ENCODE measurements at places on chromosomes 16 and 17.

GRCh38 chr16:1331712-1332617, 1.5 kb upstream of the BAIAP3 start:
- H3K27ac ChIP-seq: no peak overlapping the region
- H3K4me1 ChIP-seq: peaks cover 26% of the 10 kb centered on the region
- peak overlapping the region; percentile 56 for H3K4me3 ChIP-seq
- H3K36me3 ChIP-seq: no peaks in the 10 kb centered on the region

DNA sequence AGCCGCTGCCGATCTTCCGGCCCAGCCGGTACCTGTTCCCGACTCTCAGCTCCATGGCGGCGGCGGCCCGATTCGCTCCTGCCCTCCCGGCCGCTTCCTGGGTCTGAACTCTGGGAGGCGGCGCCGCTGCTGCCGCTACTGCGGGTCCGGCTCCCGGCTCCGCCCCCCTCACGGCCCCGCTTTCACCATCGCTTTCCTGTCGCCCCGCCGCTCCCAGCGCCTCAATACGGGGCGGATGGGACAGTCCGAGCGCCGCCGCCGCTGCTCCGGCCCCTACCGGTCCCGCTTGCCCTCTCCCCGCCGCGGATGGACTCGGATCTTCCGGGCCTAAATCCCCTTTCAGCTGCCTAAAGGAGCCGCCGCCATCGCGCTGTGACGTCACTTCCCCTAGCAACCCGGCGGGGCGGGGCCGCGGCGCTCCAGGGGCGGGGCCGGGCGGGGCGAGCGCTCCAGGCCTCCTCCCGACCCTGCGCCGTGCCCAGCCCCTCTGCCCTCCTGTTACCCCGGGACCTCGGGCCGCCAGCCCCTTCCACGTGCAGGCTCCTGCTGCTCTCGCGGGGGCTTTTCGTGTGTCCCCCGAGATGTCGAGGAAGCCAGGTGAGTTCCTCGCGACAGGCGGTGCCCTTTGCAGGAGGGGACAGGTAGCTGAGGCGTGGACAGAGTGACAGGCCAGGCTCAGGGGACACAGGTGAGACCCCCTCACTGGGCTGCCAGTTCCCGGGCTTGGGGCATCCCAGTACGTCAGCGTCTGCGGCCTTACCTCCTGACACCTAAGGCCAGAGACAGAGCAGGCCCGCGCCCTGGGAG, at the start of gene CSNK1D:
Gene CSNK1D, minus strand, starts transcription at position 374 of the 807 bp plus-strand sequence. Its CDS starts 319 bp downstream, at position 55.
- no peaks in the 10 kb centered on the region for H3K27me3 ChIP-seq
- H3K27ac ChIP-seq: peak within 1 kb of the TSS; percentile 96
- DNase-seq: peak; percentile 62
- H3K4me1 ChIP-seq: peaks cover 51% of the 10 kb centered on the region
- peak within 1 kb of the TSS; percentile 99 for H3K4me3 ChIP-seq

DNA sequence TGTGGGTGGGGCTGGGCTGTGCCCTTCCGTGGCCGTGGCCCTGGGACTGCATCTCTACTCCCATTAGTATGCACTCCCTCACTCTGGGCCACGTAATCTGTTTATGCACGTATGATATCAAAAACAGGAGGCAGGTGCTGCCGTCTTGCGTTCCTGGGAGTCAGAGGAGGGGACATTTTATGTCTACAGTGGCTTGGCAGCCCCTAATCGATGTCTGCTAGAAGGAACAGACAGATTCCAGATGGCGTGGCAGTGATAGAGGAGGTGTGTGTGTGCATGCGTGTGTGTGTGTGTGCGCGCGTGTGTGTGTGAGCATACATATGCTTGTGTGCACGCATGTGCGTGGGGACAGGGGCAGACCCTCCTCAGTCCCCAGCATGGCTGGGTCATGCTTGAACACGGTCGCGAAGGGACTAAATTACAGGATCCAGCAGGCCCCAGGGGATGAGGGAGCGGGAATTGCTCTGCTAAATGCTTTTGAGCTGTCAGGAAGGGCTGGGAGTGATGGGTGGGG, 44.7 kb downstream of the SREBF1 start:
- no peak overlapping the region for H3K4me3 ChIP-seq
- peaks cover 3% of the 10 kb centered on the region for H3K36me3 ChIP-seq
- no peak for DNase-seq
- H3K4me1 ChIP-seq: no peaks in the 10 kb centered on the region
- no peak overlapping the region for H3K27ac ChIP-seq

DNA sequence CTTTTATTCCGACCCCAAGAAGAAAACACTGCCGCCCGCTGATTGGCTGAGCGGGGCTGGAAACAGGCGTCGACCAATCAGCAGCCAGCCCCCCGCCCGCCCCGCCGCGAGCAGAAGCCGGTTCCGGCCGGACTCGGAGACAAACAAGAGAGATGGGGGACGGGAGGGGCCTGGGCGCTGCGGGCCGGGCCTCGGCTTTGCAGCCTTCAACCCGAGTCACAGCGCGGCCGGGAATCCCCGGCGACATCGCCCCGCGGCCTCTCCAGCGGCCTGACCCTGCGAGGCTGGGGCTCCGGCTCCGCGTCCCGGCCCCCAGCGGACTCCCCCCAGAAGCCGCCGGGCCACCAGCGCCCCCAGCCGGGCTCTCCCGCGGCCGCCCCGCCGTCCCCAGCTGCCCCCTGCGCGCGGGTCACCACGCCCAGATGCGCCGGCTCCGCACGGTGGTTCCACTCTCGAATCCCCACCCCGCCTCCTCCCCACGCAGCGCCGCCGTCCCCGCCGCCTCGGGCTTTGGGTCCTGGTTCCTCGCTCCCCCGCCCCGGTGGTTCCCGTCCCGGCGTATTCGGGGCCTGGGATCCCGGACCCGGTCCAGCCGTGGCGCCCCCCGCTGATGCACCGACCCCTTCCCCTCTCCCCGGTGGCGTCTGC, 346 bp upstream of the SLC43A2 start:
- H3K27me3 ChIP-seq: no peaks in the 10 kb centered on the region
- H3K4me1 ChIP-seq: peaks cover 21% of the 10 kb centered on the region
- H3K36me3 ChIP-seq: no peaks in the 10 kb centered on the region
- peak; percentile 79 for DNase-seq
- H3K27ac ChIP-seq: peak overlapping the region; percentile 64

DNA sequence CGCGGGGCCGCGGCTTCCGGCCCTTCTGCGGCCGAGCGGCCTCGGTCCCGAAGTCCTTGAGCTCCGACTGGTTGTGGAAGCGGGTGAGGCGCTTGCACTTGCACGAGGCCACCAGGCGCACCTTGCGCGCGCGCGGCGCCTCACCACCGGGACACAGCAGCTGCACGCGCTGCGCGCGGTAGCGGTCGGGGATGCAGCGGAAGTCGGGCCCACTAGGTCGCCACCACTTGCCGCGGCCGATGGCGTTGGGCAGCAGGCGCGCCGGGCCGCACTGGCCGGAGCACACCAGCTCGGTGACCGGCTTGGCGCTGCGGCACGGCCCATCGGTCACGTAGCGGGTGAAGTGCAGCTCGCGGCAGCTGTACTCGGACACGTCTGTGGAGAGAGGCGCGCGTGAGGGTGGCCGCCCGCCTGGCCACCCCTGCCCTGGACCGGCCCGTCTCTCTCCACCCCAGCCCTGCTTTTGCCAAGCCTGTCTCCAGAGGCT, 3.2 kb downstream of the SOST start:
- DNase-seq: no peak
- peak overlapping the region; percentile 43 for H3K4me3 ChIP-seq
- H3K27me3 ChIP-seq: no peaks in the 10 kb centered on the region
- no peaks in the 10 kb centered on the region for H3K36me3 ChIP-seq
- peak overlapping the region; percentile 3 for H3K27ac ChIP-seq

GRCh38 chr16:81888520-81889394, 109.7 kb downstream of the PLCG2 start:
- no peak overlapping the region for H3K4me3 ChIP-seq
- no peaks in the 10 kb centered on the region for H3K4me1 ChIP-seq
- H3K27ac ChIP-seq: no peak overlapping the region

DNA sequence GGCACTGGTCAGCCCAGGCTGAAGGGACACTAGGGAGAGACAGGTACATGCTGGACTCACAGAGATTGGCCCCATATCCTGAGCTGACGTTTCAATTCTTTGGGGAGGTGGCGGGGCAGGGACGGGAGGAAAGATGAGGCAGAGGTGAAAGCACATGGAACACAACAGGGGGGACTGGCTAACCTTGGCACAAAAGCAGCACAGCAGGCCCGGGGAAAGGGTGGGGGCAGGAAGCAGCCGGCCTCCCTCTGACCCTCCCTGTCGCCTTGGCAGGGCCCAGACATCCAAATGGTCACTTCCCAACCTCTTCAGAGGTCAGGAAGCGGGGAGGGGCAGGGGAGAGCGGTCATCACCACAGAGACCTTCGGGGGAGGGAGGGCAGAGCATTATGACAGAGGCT, 6.6 kb downstream of the VAT1 start:
- no peak overlapping the region for H3K27ac ChIP-seq
- H3K36me3 ChIP-seq: peaks cover 12% of the 10 kb centered on the region
- H3K4me1 ChIP-seq: peaks cover 13% of the 10 kb centered on the region
- no peak for DNase-seq
- H3K4me3 ChIP-seq: no peak overlapping the region

- H3K27me3 ChIP-seq: no peaks in the 10 kb centered on the region
- peak; percentile 52 for DNase-seq
- H3K27ac ChIP-seq: no peak overlapping the region
- H3K4me1 ChIP-seq: peaks cover 5% of the 10 kb centered on the region
- H3K4me3 ChIP-seq: peak overlapping the region; percentile 60
- no peaks in the 10 kb centered on the region for H3K36me3 ChIP-seq
Observed at GRCh38 chr16:24516900-24517669, 22.3 kb upstream of the RBBP6 start.

- H3K27me3 ChIP-seq: no peaks in the 10 kb centered on the region
- no peaks in the 10 kb centered on the region for H3K36me3 ChIP-seq
- H3K27ac ChIP-seq: peak overlapping the region; percentile 93
- peaks cover 12% of the 10 kb centered on the region for H3K4me1 ChIP-seq
Observed at GRCh38 chr17:80415626-80416137, 715 bp downstream of the ENDOV start.

- no peaks in the 10 kb centered on the region for H3K27me3 ChIP-seq
- DNase-seq: no peak
- H3K4me1 ChIP-seq: peaks cover 21% of the 10 kb centered on the region
Observed at GRCh38 chr16:88298833-88299745, 83.7 kb upstream of the ZNF469 start.

GRCh38 chr16:2231016-2231931, 5.0 kb upstream of the DNASE1L2 start:
- H3K4me3 ChIP-seq: no peak overlapping the region
- no peak overlapping the region for H3K27ac ChIP-seq
- H3K27me3 ChIP-seq: no peaks in the 10 kb centered on the region

- no peak for DNase-seq
- H3K4me1 ChIP-seq: no peaks in the 10 kb centered on the region
- H3K27ac ChIP-seq: no peak overlapping the region
- no peaks in the 10 kb centered on the region for H3K27me3 ChIP-seq
- H3K36me3 ChIP-seq: no peaks in the 10 kb centered on the region
Observed at GRCh38 chr16:2350500-2350899, 10.0 kb upstream of the ABCA3 start.

DNA sequence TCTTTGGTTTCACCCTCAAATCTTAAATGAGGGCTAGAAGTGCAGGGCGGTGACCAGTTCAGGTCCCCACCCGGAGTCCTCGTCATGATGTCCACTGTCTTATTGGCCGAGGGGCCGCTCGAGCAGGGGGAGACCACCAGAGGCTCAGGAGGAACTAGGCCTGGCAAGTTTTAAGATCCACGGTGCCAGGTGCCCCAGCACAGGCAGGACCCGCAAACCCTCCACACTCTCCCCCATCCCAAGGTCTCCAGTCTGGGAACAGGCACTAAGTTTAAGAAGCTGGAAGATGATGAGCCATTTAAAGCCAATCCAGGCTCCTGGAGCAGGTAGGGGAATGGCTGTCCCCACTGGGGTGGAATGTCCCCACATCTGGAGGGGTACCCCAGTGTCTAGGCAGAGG, 4.1 kb downstream of the DLX3 start:
- peaks cover 9% of the 10 kb centered on the region for H3K27me3 ChIP-seq
- H3K4me3 ChIP-seq: no peak overlapping the region
- peaks cover 33% of the 10 kb centered on the region for H3K4me1 ChIP-seq
- DNase-seq: no peak
- no peak overlapping the region for H3K27ac ChIP-seq
- H3K36me3 ChIP-seq: no peaks in the 10 kb centered on the region

GRCh38 chr17:74212209-74212912, 1.0 kb upstream of the TTYH2 start:
- peaks cover 26% of the 10 kb centered on the region for H3K36me3 ChIP-seq
- H3K4me1 ChIP-seq: peaks cover 26% of the 10 kb centered on the region
- H3K27ac ChIP-seq: peak overlapping the region; percentile 78
- H3K27me3 ChIP-seq: no peaks in the 10 kb centered on the region
- peak overlapping the region; percentile 92 for H3K4me3 ChIP-seq

DNA sequence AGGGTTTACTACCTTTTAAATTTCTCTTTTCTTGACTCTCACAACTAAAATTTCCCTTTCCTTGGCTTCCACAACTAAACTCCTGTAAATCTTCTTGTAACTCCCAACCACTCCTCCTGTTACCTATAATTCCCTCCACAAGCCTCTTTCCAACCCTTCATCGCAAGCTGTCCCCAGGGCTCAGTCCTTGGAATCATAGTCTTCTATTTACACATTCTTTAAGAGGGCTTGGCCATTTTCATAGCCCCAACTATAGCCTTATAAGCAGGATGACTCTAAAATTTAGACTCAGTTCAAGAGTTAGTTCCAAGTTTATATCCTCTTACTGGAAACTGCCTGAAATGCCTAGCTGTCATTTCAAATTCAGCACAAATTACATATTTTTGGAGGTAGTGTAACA, 23.9 kb downstream of the GLG1 start:
- H3K27ac ChIP-seq: no peak overlapping the region
- H3K4me3 ChIP-seq: no peak overlapping the region

DNA sequence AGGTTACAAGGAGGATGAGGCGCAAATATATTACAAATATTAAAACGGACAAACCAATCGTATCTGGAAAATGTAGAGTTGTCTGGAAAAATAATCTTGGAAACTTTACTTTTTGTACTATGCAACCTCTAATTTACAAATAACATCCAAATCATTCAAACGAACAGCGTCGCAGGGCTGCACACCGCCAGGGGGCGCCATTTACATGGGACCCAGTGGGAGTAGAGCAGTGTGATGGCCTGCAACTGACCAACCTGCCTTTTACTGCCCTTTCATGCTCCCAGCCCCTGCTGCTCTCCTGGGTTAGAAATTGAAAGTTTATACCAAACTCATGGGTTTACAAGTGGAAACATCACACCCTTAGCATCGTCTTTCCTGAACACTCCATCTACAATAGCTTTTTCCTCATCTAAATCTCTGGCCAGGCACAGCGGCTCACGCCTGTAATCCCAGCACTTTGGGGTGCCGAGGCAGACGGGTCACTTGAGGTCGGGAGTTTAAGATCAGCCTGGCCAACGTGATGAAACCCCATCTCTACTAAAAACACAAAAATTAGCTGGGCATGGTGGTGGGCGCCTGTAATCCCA, 10.0 kb downstream of the PITPNC1 start:
- no peaks in the 10 kb centered on the region for H3K36me3 ChIP-seq
- no peak overlapping the region for H3K27ac ChIP-seq
- H3K4me1 ChIP-seq: peaks cover 4% of the 10 kb centered on the region
- H3K4me3 ChIP-seq: no peak overlapping the region

- peaks cover 36% of the 10 kb centered on the region for H3K4me1 ChIP-seq
- no peaks in the 10 kb centered on the region for H3K36me3 ChIP-seq
- H3K27ac ChIP-seq: peak within 1 kb of the TSS; percentile 70
- no peaks in the 10 kb centered on the region for H3K27me3 ChIP-seq
Observed at GRCh38 chr16:4474192-4474961, at the start of gene NMRAL1. TSS of gene NMRAL1 (minus strand) at chr16:4474625. CDS start at chr16:4474132, 493 bp downstream.

- no peaks in the 10 kb centered on the region for H3K27me3 ChIP-seq
- DNase-seq: no peak
- H3K36me3 ChIP-seq: no peaks in the 10 kb centered on the region
- H3K27ac ChIP-seq: no peak overlapping the region
- H3K4me1 ChIP-seq: no peaks in the 10 kb centered on the region
- H3K4me3 ChIP-seq: no peak overlapping the region
Observed at GRCh38 chr17:40961591-40961990, 5.2 kb downstream of the KRT39 start.

- peak within 1 kb of the TSS; percentile 91 for H3K27ac ChIP-seq
- H3K4me3 ChIP-seq: peak within 1 kb of the TSS; percentile 99
- no peaks in the 10 kb centered on the region for H3K36me3 ChIP-seq
Observed at GRCh38 chr16:401468-402348, at the start of gene DECR2. TSS of gene DECR2 (plus strand) at chr16:401885. CDS start at chr16:401964, 79 bp downstream.

All from thoracic aorta (tissue), 2 donors.